ENCODE measurements at places on chromosomes 1 and 21. TPM values are rescaled to one million over a fixed set of nuclear protein-coding genes. Genes with fewer than 3 reads are reported as not detected.

SLC45A1 gene
- total RNA-seq, result 2.5 TPM

LRRC8B gene
- total RNA-seq, result 6.0 TPM

DNA sequence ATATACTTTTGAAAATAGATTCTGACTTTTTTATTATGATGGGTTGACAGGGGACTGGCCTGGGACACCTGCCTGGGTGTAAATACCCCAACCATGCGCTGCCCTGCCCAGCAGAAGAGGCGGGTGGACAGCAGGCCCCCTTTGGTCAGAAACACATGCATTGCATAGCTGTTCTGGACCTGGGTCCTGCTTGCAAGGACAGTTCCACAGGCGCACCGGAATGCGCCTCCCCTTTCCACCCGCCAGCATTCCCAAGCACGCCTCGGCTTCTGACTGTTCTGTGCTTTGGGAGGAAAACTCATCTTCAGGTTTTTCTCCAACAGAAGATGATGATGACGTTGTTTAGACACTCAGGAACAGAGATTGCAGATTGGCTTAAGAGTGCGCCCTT, 428 bp upstream of the ZNF678 start:
- no peak for DNase-seq
- H3K27me3 ChIP-seq, result no peaks in the 10 kb centered on the region
- H3K4me3 ChIP-seq, result peak overlapping the region; percentile 61

GRCh38 chr1:228347181-228347580, 59.5 kb downstream of the TRIM11 start:
- no peak overlapping the region for H3K27ac ChIP-seq
- H3K4me3 ChIP-seq, result no peak overlapping the region
- H3K4me1 ChIP-seq, result no peaks in the 10 kb centered on the region
- no peaks in the 10 kb centered on the region for H3K36me3 ChIP-seq
- DNase-seq, result peak; percentile 18

FMO5 gene
- total RNA-seq, result 141 TPM

RIMS3 gene
- total RNA-seq, result 6.6 TPM

FCRL2 gene
- 0.53 TPM for total RNA-seq

DNA sequence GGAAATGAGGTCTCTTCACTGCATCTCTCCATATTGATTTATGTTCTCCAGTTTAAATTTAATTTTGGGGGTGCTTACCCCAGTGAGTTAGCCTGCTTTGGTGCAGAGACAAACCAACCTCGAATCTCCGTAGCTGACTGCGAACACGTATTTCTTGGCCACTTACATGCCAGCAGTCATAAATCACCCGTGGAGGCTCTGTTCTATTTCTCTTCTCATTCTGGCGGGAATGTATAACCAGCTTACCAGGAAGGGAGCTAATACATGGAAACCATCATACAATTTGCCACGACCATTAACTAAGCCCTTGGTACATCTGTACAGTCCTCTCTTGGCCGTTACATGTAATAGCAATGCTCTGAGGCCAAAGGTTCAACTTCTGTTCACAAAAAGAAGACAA, 148.0 kb downstream of the PLA2G4A start:
- H3K4me3 ChIP-seq, result no peak overlapping the region
- no peak for DNase-seq
- H3K27ac ChIP-seq, result peak overlapping the region; percentile 53
- H3K27me3 ChIP-seq, result no peaks in the 10 kb centered on the region
- H3K4me1 ChIP-seq, result no peaks in the 10 kb centered on the region
- H3K36me3 ChIP-seq, result no peaks in the 10 kb centered on the region

- H3K27me3 ChIP-seq, result no peaks in the 10 kb centered on the region
- H3K27ac ChIP-seq, result no peak overlapping the region
- H3K36me3 ChIP-seq, result no peaks in the 10 kb centered on the region
- no peak overlapping the region for H3K4me3 ChIP-seq
- no peaks in the 10 kb centered on the region for H3K4me1 ChIP-seq
Measured at GRCh38 chr1:191709215-191709614, 449.0 kb upstream of the RGS18 start.

APOBEC4 gene
- 0.85 TPM for total RNA-seq

SUMO3 gene
- 44.6 TPM for total RNA-seq

TNFRSF9 gene
- not detected for total RNA-seq

GRCh38 chr1:121546830-121547591, 362.2 kb downstream of the SRGAP2C start:
- no peak overlapping the region for H3K27ac ChIP-seq
- H3K4me1 ChIP-seq, result no peaks in the 10 kb centered on the region
- no peak overlapping the region for H3K4me3 ChIP-seq

AHDC1 gene
- 10.9 TPM for total RNA-seq

GRCh38 chr1:215003686-215004085, 78.9 kb upstream of the KCNK2 start:
- no peak overlapping the region for H3K27ac ChIP-seq
- H3K36me3 ChIP-seq, result no peaks in the 10 kb centered on the region
- DNase-seq, result no peak
- H3K4me3 ChIP-seq, result no peak overlapping the region
- H3K27me3 ChIP-seq, result no peaks in the 10 kb centered on the region
- no peaks in the 10 kb centered on the region for H3K4me1 ChIP-seq

DNA sequence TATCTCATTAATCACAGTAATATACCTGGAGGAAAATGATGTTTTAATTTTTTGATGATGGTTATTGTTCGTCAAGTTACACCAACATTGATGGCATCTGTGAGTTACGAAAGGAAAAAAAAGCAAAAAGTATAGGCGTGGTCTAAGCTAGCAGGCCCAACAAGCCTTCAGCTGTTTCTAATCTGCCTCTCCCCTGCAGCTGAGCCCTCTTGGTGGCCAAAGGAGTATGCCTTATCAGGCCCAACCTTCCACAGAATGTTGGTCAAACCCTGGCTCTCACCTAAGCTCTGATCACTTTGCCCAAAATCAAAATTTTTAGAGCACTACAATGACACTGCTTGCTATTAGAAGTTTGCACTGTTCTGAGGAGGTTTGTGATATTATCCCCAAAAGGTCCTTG, 4.9 kb downstream of the C1orf105 start:
- H3K4me3 ChIP-seq, result no peak overlapping the region
- no peaks in the 10 kb centered on the region for H3K36me3 ChIP-seq
- no peak for DNase-seq
- H3K4me1 ChIP-seq, result no peaks in the 10 kb centered on the region
- H3K27me3 ChIP-seq, result no peaks in the 10 kb centered on the region
- H3K27ac ChIP-seq, result no peak overlapping the region

GRCh38 chr1:29684141-29684540, 447.8 kb downstream of the PTPRU start:
- no peaks in the 10 kb centered on the region for H3K36me3 ChIP-seq
- H3K4me1 ChIP-seq, result no peaks in the 10 kb centered on the region
- no peak overlapping the region for H3K4me3 ChIP-seq
- no peak overlapping the region for H3K27ac ChIP-seq

GRIK1 gene
- not detected for total RNA-seq

DNA sequence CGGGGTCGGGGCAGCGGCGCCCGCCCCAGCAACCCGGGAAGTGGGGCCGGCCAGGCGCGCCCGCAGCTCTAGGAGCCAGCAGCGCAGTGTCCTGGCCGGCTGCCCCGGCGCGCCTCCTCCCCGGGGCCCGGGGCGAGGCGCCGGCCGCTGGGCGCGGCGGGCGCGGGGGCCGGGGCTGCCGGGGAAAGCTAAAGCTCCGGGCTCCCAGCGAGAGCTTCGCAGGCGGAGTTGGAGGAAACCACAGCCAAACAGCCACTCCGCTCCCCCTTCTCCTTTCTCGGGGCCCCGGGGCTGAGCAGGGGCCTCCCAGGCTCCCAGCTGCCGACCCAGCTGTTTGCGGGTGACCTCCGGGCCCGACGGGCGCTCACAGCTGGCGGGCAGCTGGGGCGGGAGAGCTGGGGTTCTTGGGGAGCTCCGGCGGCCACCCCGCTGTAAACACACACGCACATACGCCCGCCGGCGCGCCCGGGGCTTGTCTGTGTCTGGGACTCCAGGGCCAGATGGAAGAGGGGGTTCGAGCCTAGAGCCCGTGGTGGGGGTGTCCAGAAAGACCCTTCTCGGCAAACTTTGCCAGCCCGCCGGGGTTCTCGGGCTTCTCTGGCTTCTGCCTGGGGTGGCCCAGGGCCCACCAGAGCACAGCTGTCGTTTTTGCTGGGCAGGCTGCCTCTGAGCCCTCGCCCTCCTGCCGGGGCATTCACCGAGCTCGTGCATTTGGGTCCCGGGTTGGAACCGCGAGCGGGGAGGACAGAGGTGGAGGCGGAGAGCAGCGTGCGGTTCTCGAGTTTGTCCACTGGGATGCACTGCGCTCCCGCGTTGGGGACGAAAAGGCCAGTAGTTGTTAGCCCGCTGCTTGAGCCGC, 1.5 kb downstream of the AJAP1 start:
- no peak for DNase-seq
- peak overlapping the region; percentile 11 for H3K4me3 ChIP-seq
- no peaks in the 10 kb centered on the region for H3K36me3 ChIP-seq
- no peaks in the 10 kb centered on the region for H3K27me3 ChIP-seq

TXLNA gene
- 31.6 TPM for total RNA-seq

RNASEL gene
- total RNA-seq, result 12.4 TPM

- H3K27me3 ChIP-seq, result no peaks in the 10 kb centered on the region
- H3K4me3 ChIP-seq, result no peak overlapping the region
- no peak for DNase-seq
- H3K4me1 ChIP-seq, result no peaks in the 10 kb centered on the region
Measured at GRCh38 chr21:42346866-42347600, 3.8 kb downstream of the TFF2 start.

TNFRSF14 gene
- total RNA-seq, result 532 TPM

DNA sequence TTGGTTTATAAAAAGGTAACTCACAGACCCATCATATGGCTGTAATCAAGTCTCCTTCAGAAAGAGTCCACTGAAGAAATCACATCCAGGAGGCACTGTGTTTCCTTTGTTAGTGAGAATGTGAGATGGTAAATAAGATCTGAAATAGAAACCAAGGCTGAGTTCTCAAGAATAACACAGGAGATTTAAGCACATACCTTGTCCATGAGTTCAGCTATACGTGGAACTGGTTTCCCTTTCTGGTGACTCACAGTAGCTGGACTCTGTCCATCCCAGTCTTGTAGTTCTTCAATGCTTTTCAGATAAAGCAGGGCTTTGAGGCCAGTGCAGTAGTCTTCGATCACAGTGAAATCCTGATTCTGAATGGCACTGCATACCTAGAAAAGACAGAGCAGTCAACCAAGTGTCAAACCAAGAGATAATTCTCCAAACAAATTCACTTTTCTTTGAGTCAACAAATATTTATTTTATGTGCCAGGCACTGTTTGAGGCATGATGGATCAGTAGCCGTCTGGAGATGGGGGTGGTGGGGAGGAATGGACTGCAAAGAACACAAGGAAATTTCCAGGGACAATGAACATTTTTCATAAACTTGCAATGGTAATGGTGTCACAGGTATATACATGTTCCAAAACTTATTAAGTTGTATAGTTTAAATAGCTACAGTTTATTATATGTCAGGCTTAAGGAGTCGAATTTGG, 471.4 kb downstream of the PTBP2 start:
- peak; percentile 67 for DNase-seq
- no peak overlapping the region for H3K27ac ChIP-seq
- no peak overlapping the region for H3K4me3 ChIP-seq
- no peaks in the 10 kb centered on the region for H3K27me3 ChIP-seq

DNA sequence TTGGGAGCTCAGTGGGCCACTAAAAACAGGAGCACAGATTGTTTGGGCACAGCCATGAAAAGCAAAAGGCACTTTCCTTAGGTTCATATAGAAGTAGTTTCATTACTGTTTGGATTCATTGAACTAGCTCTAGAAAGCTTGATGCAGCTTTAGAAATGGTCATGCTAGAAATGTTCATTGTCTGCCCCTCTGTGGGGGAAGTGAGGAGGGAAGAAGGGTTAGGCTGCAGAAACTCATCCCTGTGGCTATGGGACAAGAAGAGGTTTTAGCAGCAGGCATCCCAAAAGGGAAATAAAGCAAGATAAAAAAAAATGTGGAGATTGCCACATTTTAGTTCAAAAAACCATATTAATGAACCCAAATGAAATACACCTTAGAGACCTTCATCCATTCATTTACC, 359.6 kb upstream of the PTBP2 start:
- H3K4me1 ChIP-seq, result no peaks in the 10 kb centered on the region
- H3K27ac ChIP-seq, result no peak overlapping the region
- no peaks in the 10 kb centered on the region for H3K36me3 ChIP-seq
- no peak overlapping the region for H3K4me3 ChIP-seq
- DNase-seq, result no peak
- no peaks in the 10 kb centered on the region for H3K27me3 ChIP-seq

DNA sequence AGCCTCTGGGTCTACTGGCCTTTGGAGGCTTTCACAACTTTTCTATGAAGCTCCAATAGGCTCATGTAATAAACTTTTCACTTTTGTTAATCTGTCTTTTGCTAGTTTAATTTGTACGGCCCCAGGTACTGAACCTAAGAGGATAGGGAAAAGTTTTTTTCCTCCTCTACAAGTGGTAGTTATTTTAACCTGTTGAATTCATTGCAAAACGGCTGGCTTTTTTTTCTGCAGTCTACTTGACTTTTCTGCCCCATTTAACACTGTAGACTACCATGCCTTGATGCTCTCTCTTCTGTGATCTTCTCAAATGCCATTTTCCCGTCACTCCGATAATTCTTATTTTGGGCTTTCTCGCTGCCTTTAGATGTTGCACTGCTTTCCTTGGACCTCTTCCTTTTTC, 43.6 kb upstream of the DR1 start:
- no peak overlapping the region for H3K27ac ChIP-seq
- no peak for DNase-seq
- H3K36me3 ChIP-seq, result no peaks in the 10 kb centered on the region

PDE4B gene
- 3.6 TPM for total RNA-seq

GJA4 gene
- 6.1 TPM for total RNA-seq

DNA sequence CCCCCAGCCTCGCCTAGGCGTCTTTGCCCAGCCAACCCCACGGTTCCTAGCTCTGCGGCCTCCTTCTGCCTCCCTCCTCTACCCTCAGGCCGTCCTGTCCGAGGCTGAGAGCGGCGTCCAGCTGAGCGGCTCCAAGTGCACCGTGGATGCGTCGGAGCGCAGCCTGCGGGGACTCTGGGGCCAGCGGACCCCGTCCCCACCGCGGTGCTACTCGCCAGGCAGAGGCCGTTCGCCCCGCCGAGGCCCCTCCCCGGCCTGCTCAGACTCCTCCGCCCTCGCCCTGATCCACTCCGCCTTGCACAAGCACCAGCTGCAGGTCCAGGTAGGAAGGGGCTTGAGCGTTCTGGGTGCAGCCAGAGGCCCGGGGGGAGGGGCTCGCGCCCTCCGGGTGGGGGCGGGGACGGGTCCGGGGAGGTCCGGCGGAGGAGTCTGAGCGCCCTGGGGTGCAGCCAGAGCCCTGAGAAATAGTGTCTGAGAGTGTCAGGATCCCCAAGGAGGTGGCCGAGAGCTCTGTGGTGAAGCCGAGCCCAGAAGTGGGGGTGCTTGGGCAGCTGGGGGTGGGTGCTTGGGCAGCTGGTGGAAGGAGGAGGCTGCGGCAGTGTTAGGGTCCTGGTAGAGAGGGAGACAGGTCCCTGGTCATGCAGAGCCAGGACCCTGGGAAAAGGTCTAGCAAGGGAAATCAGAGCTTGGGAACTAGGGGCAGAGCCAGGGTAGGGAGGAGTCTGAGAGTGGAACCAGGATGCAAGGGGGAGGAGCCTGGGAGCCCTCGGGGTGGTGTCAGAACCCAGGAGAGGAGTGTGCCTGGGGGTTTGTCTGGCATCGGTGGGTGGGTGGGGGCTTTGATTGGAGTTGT, 3.2 kb upstream of the NBPF3 start:
- no peak overlapping the region for H3K27ac ChIP-seq
- no peaks in the 10 kb centered on the region for H3K36me3 ChIP-seq
- H3K27me3 ChIP-seq, result no peaks in the 10 kb centered on the region
- no peak for DNase-seq

All from Peyer's patch (tissue), 4 donors.